CD8-positive, alpha-beta T cell (primary cell): ENCODE measurements at places on chromosomes 6 and 20. TPM values are rescaled to one million over a fixed set of nuclear protein-coding genes. Genes with fewer than 3 reads are reported as not detected.
A peak's percentile ranks its signal among the peaks of the same experiment; 100 is the strongest.

PXDC1 gene
- 0.44 TPM for total RNA-seq

GRCh38 chr6:163720005-163720404 lies 305.5 kb downstream of the QKI start:
- DNase-seq, result no peak

GRCh38 chr6:36504982-36505381 lies 42.3 kb downstream of the STK38 start:
- no peak for DNase-seq

DNA sequence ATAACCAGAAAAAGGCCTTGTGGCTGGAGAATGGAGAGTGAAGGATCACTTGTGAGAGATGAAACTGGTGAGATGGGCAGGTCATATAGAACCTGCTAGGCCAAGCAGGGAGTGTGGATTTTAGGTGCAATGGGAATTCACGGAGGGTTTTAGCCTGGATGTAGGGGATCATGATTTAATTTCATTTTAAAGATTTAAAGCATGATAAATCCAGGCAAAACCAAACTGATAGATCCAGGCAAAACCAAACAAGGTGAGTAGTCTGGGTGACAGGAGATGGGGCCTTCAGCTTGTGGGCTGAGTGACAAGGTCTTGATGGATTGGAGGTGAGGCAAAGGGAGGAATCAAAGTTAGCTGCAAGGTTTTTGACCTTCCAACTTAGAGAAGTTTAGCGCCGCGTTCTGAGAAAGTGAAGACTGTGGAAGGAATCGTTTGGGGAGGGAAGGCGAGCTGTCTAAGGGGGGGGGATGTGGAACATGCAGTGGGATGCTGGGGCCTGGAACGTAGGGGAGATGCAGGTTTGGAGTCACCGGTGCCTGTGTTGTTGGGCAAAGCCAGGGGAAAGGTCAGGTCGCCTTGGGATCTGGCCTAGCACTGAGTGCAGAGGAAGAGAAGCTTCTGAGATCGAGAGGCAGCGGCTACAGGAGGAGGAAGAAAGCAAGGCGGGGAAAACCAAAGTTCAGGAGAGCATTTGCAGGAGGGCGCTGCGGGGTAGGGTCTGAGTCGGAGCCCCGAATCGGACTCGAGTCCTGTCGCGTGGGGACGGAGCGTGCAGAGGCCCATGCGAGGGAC lies 1.3 kb upstream of the PLCG1 start:
- no peak for DNase-seq

DNA sequence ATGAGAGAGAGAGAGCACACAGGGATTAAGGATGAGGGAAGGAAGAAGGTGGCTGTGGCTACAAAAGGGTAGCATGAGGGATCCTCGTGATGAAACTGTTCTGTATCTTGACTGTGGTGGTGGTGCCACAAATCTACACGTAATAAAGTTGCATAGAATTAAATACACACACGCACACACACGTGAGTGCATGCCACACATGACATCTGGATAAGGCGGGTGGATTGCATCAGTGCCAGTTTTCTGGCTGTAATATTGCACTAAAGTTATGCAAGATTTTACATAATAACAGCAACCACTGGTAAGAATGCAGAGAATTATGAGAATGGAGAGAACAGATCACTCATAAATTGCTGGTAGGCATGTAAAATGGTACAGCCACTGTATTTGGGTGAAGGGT lies 16.9 kb upstream of the STK35 start:
- DNase-seq, result no peak

- no peak for DNase-seq
Observed at GRCh38 chr6:69294862-69295261, 501.9 kb downstream of the LMBRD1 start.

- peak; percentile 23 for DNase-seq
Observed at GRCh38 chr20:35893942-35894341, 60.4 kb downstream of the SCAND1 start.

DNA sequence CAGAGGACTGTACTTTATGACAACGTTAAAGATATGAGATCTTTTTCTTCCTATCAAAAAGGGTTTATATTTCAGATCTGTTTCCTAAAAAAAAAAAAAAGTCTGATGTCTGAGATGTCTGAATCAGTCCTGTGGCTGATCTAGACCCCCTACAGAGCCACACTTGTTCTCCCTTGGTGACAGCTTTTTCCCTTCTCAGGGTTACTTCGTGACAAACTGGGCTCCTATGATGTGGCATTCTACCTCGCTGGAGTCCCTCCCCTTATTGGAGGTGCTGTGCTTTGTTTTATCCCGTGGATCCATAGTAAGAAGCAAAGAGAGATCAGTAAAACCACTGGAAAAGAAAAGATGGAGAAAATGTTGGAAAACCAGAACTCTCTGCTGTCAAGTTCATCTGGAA lies 134.5 kb downstream of the SLC16A10 start:
- no peak for DNase-seq

- no peak for DNase-seq
Observed at GRCh38 chr6:90729057-90729456, 142.2 kb upstream of the MAP3K7 start.

GRCh38 chr6:141401851-141402250 lies 730.9 kb upstream of the GJE1 start:
- no peak for DNase-seq

- DNase-seq, result no peak
Observed at GRCh38 chr20:16301986-16302385, 271.3 kb downstream of the KIF16B start.
